Activated T-cell treated with anti-CD3 and anti-CD28 coated beads, Interleukin-2, amount 50 U/mL, for 24 hours (primary cell): ENCODE measurements at places on chromosomes 1 and 21.
A peak's percentile ranks its signal among the peaks of the same experiment; 100 is the strongest.

- H3K4me1 ChIP-seq = peaks cover 24% of the 10 kb centered on the region
- peak overlapping the region; percentile 60 for H3K27ac ChIP-seq
- no peak for DNase-seq
- no peak overlapping the region for H3K4me3 ChIP-seq
Observed at GRCh38 chr21:34819357-34819999, 150.7 kb downstream of the CLIC6 start.

DNA sequence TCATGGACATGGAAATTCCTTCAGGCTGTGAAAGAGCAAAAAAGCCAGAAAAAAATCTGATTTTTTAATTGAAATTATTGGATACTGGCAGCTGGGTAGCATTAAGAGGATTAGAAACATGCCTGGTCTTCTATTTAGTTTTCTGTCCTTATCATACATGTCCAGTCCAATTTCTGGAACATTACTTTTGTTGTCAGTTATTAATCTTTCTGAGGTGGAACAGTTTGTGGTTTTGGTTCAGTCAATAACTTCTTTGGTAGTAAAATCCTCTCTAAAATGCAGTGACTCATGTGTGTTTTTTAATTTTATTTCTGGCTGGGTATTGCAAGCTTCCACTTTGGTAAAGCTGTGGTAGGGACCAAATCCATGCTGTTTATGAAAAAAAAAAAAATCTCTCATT lies 687.0 kb upstream of the ADGRL2 start:
- no peak overlapping the region for H3K4me3 ChIP-seq
- no peaks in the 10 kb centered on the region for H3K27me3 ChIP-seq
- H3K36me3 ChIP-seq = no peaks in the 10 kb centered on the region
- no peak for DNase-seq

- DNase-seq = no peak
- peaks cover 23% of the 10 kb centered on the region for H3K27me3 ChIP-seq
- H3K4me3 ChIP-seq = no peak overlapping the region
- no peaks in the 10 kb centered on the region for H3K36me3 ChIP-seq
Observed at GRCh38 chr1:232655028-232655745, 25.3 kb upstream of the SIPA1L2 start.

- no peaks in the 10 kb centered on the region for H3K4me1 ChIP-seq
- no peak overlapping the region for H3K4me3 ChIP-seq
- no peak overlapping the region for H3K27ac ChIP-seq
Observed at GRCh38 chr1:11180342-11180744, 8.8 kb upstream of the ANGPTL7 start.

DNA sequence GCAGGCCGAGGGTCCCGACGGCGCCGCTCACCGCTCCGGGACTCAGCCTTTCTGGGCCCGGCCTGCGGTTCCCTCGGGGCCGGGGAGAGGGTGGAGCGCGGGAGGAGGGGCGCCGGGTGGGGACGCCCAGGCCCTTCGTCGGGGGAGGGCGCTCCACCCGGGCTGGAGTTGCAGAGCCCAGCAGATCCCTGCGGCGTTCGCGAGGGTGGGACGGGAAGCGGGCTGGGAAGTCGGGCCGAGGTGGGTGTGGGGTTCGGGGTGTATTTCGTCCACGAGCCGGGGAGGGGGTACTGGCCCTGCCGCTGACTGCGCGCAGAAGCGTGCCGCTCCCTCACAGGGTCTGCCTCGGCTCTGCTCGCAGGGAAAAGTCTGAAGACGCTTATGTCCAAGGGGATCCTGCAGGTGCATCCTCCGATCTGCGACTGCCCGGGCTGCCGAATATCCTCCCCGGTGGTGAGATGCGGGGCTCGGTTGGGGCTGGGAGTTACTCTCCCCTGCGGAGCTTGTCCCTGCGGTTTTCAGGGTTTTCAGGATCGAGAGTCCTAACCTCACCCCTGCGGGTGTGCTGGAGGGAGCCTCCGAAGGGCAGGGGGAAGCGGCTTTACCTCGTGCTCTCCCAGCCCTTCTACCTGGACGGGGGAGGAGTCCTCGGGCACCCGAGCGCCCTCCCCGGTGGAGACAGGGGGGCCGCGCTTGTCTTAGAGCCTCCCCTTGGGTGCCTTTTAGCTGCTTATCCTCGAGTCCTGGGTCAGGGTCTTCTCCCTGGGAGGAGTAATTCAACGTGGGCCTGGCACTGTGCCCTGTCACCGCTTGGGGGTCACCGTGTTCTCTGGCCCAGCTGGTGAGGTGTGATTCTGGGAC lies 2.1 kb downstream of the SAMD11 start:
- H3K4me1 ChIP-seq = peaks cover 15% of the 10 kb centered on the region
- no peaks in the 10 kb centered on the region for H3K36me3 ChIP-seq
- peak overlapping the region; percentile 47 for H3K4me3 ChIP-seq
- peaks cover 59% of the 10 kb centered on the region for H3K27me3 ChIP-seq
- no peak for DNase-seq
- H3K27ac ChIP-seq = no peak overlapping the region

DNA sequence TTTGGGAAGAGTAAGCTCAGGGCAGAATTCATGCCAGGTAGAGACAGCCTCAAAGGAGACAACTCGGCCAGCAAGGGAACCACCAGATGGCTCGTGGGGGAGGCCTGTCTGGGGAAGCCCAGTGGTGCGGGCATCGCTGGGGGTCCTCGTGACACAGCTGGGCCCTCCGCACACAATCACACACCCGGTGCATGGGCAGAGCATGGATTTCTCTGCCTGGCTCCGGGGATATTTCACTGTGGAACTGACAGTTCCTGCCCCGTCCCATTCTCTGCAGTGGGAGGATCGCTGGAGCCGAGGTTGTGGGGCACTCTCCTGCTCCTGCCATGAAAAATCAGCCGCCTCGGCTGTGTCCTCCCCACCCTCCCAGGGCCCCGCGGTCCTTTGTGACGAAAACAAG lies 108.0 kb downstream of the CRYAA start:
- H3K4me1 ChIP-seq = peaks cover 5% of the 10 kb centered on the region
- H3K27me3 ChIP-seq = peaks cover 17% of the 10 kb centered on the region
- DNase-seq = no peak
- H3K36me3 ChIP-seq = no peaks in the 10 kb centered on the region

DNA sequence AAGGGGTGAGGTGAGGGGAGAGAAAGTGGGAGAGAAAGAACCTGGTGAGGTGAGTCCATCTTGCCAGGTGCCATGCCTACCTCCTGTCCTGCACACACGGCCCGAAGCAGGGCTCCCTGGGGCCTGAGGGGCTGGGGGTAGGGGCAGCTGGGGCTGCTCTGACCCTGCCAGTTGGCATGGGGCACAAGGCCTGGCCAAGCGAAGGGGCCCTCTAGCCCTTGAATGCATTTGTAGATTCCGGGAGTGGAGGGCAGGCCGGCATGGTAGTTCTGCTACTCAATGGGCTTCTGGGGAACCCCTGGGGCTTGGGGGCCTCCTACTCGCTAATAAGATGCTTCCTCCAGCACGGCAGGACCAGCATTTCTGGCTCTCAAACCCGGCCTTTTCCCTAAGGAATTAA lies 3.6 kb upstream of the PRDM16 start:
- no peaks in the 10 kb centered on the region for H3K36me3 ChIP-seq
- no peak overlapping the region for H3K4me3 ChIP-seq
- peaks cover 4% of the 10 kb centered on the region for H3K4me1 ChIP-seq
- DNase-seq = peak; percentile 20

DNA sequence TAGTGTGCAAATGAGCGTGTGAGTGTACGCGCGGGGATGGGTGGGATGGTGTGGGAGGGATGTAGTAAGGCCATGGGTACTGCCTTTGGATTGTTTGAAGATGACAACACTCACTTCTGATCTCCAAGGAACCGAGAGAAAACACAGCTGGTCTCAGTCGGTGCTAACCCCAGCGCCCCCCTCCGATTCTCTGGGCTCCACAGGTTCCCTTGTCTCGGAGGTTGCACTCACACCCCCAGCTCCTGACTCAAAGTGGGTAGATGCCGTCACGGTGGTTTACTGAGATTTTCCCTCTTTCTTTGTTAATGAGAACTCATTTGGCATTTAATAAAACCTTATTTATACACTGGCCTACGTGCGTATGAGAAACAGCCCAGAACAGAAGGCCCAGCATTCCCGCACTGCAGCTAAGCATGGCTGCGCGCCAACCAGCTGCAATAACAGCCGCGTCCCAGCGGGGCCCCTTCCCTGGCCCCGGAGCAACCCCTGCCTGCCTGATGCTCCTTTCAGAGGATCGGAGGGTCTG lies 25.8 kb downstream of the ABCA4 start:
- peaks cover 4% of the 10 kb centered on the region for H3K27me3 ChIP-seq
- H3K36me3 ChIP-seq = no peaks in the 10 kb centered on the region
- no peak overlapping the region for H3K4me3 ChIP-seq
